GM23338 (cell line): ENCODE measurements at places on chromosomes 4 and X.

DNA sequence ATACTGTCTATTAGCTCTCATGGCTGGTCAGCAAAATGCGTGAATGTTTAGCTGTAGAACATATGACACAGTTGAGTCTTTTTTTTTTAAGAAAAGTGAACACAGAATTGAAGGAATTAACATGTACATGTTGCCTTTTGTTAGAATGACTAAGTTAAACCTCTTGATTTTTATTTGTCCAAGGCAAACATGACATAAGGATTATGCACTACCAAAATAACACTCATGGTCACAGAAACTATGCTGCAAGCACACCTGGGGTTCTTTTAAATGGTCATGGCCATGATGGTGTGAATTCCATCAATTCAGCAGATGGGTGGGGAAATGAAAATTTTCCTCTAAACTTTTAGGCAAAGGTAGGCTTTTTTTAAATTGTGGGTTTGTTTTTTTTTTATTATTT lies 80.1 kb upstream of the CXCL13 start:
- DNase-seq: no peak

DNA sequence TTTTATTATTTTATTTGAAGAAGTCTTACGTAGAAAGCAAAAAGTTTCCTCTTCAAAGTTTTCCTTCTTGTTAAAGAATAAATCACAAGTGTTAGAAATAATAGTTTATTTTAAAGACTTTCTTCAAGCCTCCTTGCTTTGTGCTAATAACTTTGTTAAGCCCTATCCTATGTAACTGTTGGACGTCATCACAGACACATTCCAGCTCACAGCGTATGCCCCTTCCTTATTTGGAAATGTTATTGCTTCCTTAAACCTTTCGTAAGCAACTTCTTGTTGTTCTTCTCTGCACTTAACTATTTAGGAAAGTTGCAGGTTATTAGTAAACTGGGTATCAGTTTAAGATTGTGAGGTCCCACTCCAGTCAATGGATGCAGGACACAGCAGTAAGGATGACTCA lies 7.6 kb upstream of the SRD5A3 start:
- DNase-seq: no peak

- DNase-seq: no peak
These were observed 386.6 kb upstream of the AADAT start for GRCh38 chr4:170476351-170476750.

- DNase-seq: no peak
These were observed 11.8 kb downstream of the DGKQ start for GRCh38 chr4:961351-962230.

GRCh38 chr4:164621886-164622521 lies 131.9 kb upstream of the SMIM31 start:
- DNase-seq: no peak

DNA sequence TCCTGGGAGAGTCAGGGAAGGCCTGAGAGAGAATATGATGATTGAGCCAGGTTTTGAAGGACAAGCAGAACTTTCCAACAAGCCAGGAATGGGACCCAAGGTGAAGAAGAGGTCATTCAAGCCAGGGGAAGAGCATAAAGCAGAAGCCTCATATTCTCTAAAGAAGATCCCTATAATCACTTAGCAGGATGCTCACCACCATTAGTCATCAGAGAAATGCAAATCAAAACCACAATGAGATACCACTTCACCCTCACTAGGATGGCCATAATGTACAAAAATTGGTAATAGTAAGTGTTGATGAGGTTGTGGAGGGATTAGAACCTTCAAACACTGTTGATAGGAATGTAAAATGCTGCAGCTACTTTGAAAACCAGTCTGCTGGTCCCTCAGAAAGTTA lies 20.5 kb upstream of the SUPT20HL1 start:
- no peak for DNase-seq

- no peak for DNase-seq
These were observed 45.8 kb upstream of the SGMS2 start for GRCh38 chr4:107778784-107779530.

DNA sequence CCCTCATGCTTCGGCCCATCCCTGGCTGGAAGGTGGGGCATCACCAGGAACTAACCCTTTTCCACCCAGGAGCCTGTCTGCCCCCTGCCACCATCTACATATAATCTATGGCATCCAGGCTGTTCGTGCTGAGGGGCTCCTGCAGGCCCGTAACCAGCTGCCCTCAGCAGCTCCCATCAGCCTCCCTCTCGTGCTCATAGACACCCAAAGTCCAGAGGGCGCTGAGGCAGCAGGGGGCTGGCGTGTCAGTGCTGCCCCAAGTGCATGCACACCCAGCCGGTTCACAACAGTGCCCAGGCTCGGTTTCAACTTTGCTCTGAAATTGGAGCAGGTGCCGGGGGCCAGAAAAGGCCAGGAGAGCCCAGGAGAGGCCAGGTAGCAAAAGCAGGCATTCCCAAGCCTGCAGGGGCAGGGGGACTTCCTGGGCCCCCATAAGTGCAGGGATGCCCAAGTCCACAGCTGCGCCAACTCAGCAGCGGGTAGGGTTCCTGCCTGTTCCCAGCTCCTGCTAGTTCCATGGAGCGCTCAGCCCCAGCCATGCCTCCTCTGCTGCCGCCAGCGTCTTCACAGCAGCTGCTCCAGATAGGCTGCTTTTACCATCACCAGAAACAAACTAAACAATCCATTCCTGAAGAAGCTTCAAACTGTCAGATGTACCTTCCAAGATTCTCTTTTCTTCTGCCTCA lies 558.2 kb upstream of the GNPDA2 start:
- DNase-seq: no peak

DNA sequence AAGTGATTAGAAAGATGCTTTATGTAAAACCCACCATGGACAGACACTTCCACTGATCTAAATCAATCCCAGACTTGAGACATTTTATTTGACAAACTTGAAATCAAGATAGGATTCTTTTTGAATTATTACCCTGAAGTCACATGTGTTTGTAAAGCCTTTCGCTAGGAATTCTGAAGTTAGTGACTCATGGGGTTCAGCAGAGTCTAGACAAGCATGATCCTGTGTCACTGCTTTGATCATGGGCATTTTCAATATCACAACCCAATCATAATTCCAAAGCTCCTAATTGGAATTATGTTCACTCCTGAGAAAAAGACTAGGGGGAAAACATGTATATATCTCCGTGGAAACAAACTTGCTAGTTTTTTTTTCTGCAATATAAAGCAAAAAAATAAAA lies 67.5 kb upstream of the BMP3 start:
- no peak for DNase-seq

DNA sequence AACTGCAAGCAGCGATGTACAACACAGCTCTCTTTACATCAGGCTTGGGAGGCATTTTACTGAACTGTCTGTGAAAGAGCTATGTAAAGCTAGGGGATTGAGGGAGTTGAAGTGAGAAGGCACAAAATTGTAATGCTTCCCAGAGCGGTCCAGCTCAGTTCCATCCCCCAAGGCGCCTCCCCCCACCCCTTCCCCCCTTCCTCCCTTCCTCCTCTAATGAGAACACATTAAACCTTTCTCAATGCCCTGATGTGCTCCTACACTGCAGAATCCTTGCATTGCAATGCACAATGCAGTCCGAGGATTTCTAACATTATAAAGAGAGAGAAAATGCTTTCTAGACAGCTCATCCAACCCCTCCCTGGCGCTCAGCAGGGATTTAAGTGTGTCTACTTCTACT lies 73.9 kb downstream of the CXXC4 start:
- peak; percentile 60 for DNase-seq

- DNase-seq: no peak
These were observed 437 bp upstream of the CPE start for GRCh38 chr4:165378398-165378744.

DNA sequence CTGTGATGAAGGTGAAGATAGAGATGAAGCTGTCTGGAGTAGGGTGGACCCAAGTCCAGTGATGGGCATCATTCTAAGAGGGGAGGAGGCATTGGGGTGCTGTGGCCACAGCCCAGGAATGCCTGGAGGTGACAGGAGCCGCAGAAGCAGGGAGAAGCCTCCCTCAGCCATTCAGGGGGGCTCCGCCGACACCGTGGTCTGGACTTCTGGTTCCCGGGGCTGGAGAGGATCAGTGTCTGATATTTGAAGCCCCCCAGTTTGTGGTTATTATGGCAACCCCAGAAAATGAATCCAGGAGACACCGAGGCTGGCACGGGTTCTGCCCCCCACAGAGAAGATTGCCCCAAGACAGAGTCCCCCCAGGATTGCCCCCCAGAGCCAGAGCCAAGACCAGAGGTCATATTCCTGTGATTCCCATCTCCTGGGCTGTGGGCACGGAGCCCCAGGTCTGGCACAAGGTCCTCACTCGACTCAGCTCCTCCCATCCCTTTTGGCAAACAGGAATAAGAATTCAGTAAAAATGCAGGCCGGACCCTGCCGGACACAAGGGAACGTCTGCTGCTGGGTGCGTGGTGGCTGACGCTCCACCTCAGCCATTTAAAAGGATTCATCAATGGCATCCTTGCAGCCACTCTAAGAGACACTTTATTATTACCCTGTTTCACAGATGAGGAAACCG lies 116.6 kb downstream of the CPZ start:
- DNase-seq: no peak

- no peak for DNase-seq
These were observed 12.8 kb downstream of the ZFP42 start for GRCh38 chr4:188008377-188008776.

DNA sequence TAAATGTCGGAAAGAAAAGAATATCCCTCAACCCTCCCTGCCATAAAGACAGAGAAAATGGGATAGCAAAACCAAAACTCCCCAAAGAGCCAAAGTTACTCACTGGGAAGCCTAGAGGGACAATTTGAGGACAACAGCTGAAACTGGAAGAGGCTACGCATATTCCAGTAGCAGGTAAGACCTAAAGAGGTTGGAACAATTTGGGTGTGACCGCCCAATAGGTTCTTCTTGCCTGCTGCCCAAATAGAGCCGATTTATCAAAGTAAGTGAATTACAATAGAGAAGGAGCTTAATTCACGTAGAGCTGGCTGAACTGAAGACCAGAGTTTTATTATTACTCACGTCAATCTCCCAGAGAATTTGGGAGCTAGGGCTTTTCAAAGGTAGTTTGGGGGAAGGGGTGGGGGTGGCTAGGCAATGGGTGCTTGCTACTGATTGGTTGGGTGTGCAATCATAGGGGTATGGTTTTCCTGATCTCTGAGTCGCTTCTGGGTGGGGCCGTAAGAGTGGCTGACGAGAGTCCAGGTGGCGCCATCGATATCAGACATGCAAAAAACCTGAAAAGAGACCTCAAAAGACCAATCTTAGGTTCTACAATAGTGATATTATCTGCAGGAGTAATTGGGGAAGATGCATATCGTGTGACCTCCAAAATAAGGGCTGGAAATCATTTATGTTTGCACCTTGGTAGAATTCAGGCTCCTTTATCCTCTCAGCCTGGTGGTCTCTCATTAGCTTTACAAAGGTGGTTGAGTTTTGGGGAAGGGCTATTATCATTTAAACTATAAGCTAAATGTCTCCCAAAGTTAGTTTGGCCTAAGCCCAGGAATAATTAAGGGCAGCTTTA lies 39.0 kb upstream of the SLC7A3 start:
- DNase-seq: peak; percentile 66

DNA sequence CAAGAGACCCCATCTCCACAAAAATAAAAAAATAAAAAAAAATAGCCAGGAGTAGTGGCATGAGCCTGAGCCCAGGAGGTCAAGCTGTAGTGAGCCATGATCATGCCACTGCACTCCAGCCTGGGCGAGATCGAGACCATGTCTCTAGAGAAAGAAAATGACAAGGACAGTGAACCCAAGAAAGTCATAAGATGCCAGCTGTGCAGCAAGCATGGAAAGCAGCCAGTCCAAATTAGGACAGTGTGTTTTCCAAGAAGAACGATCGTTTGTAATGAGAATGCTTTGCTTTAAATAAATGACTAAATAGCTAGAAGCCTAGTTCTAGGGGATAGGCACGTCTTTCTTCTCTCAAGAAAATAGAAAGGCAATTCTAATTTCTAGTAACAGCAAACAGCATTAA lies 58.4 kb upstream of the MSANTD1 start:
- DNase-seq: no peak

GRCh38 chr4:66266035-66266434 lies 595.7 kb upstream of the EPHA5 start:
- DNase-seq: peak; percentile 46

DNA sequence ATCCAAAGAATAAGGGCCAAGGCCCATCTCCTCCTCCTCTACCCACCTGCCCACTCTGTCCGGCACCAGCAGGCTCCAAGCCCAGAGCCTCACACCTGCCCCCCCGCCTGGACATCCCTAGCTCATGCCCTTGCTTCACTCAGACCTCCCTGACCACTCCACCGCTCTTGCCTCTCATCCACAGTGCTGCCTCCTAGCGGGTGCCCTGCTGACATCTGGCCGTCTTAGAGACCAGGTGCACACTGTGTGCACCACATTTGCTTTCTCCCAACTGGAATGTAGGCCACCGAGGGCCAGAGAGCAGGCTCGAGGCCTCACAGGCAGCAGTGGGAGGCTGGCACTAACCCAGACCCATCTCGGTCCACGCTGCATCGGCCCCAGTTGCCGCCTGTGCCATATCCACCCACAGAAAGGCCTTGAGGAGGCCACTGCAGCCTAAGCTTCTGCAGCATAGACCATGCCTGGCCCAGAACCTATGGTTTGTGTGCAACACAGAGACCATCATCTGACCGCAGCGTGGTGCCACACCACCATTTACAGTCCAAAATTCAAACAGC lies 13.5 kb downstream of the LETM1 start:
- DNase-seq: no peak

DNA sequence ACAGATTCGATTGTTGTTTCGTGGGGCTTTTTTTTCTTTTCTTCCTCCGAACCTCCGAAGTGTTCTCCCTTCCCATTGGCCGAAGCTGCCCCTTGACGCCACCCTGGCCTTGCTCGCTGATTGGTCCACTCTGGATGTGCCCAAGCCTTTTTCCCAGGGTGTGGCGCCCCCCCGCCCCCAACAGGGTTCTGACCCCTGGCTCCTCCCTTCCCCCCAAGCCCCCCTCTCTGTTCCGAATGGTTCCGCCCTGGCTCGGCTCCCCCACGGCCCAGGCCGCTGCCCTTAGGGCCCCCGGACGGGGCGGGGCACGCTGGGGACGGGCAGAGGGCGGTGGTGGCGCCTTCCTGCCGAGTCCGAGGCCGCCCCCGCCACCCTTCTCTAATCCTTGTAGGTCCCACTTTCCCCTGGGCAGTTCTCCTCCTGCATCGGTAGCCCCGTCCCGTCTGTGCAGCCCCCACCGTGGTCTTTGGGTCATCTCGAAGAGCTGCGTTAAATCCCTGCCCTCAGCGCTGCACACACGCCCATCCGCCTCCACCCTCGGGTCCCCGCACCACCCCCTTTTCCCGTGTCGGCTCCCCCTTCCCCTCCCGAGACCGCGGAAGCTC lies 25.5 kb downstream of the UTP14A start:
- DNase-seq: peak; percentile 89

- DNase-seq: peak; percentile 8
These were observed 3.9 kb downstream of the PCDH10 start for GRCh38 chr4:133152831-133153481.

DNA sequence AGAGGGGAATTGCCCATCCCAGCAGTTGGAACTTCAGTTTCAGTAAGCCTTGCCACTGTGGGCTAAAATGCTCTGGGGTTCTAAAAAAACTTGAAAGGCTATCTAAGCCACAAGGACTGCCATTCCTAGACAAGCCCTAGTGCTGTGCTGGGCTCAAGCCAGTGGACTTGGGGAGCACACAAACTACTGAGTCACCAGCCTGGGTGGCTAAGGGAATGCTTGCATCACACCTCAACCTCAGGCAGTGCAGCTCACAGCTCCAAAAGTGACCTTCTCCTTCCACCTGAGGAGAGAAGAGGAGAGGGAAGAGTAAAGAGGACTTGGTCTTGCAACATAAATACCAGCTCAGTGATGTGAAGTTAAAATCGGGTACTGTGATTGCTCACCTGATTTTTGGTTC lies 116.7 kb upstream of the GLRA2 start:
- DNase-seq: no peak

- DNase-seq: no peak
These were observed 18.9 kb downstream of the ZBTB49 start for GRCh38 chr4:4308800-4309441.

- peak; percentile 85 for DNase-seq
These were observed 155.8 kb downstream of the ANTXR2 start for GRCh38 chr4:79917246-79917645.
